ENCODE measurements at places on chromosomes 6 and 20. TPM values are rescaled to one million over a fixed set of nuclear protein-coding genes. Genes with fewer than 3 reads are reported as not detected.

NCOA5 gene
- total RNA-seq = 22.5 TPM

FOXS1 gene
- 0.46 TPM for total RNA-seq

C20orf141 gene
- 0.36 TPM for total RNA-seq

AGER gene
- total RNA-seq = 1.5 TPM

NNAT gene
- total RNA-seq = not detected

BFSP1 gene
- 6.0 TPM for total RNA-seq

Measured in A549 treated with RU486 at 1 μM for 4 hours (cell line).